ENCODE measurements at places on chromosomes 16 and 17. TPM values are rescaled to one million over a fixed set of nuclear protein-coding genes. Genes with fewer than 3 reads are reported as not detected.
A peak's percentile ranks its signal among the peaks of the same experiment; 100 is the strongest.

GRCh38 chr17:56629531-56630075 lies 36.1 kb downstream of the NOG start:
- no peak overlapping the region for H3K4me3 ChIP-seq
- H3K36me3 ChIP-seq, result no peaks in the 10 kb centered on the region
- no peaks in the 10 kb centered on the region for H3K27me3 ChIP-seq
- no peak overlapping the region for H3K27ac ChIP-seq

KRTAP4-9 gene
- not detected for total RNA-seq

CACNG4 gene
- 5.9 TPM for total RNA-seq

ZPBP2 gene
- total RNA-seq, result not detected

GRCh38 chr16:49566432-49566831 lies 192.8 kb downstream of the C16orf78 start:
- no peaks in the 10 kb centered on the region for H3K27me3 ChIP-seq
- H3K36me3 ChIP-seq, result no peaks in the 10 kb centered on the region
- no peak overlapping the region for H3K27ac ChIP-seq
- H3K4me3 ChIP-seq, result no peak overlapping the region

GRCh38 chr17:62658136-62658920 lies 30.9 kb downstream of the MRC2 start:
- no peaks in the 10 kb centered on the region for H3K27me3 ChIP-seq
- no peak overlapping the region for H3K27ac ChIP-seq
- no peaks in the 10 kb centered on the region for H3K36me3 ChIP-seq
- no peak overlapping the region for H3K4me3 ChIP-seq
- DNase-seq, result no peak
- H3K4me1 ChIP-seq, result no peaks in the 10 kb centered on the region

DNA sequence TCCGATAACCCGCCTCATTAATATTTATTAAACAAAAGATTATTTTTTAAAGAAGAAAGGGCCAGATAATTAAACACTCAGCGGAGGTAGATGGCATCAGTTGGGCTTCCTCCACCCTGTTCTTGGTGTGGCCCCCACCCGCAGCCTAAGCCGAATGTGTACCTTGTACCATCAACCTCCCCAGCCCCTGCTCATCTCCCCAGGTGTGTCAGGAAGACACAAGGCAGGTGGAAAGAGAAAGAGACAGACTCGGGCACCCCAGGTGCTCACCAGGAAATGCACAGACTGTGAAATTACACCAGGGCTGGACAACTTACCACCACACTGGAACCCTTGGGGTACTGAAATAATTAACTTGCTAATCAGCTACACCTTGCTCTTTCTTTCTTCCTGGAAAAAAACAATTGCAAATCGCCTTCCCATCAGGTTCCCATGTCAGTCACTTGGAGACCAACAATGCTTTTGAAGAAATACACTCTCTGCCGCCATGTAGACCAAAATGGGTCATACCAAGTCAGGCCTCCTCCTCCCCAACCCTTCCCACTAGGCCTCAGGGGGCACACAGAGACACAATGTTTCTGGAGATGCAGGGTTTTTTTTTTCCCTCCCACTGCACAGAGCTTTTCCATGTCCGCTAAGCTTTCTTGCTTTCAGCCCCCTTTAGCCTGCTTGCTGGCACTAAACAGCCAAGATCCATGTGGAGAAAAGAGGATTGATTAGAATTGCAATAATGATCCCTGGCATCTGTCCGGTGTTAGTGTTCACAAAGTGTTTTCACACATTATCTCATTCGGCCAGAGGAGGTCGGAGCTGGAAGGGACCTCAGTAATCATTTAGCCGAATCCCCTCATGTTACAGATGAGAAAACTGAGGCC lies 8.6 kb upstream of the LHX1 start:
- no peak for DNase-seq
- H3K4me3 ChIP-seq, result no peak overlapping the region
- peaks cover 32% of the 10 kb centered on the region for H3K4me1 ChIP-seq
- peaks cover 62% of the 10 kb centered on the region for H3K27me3 ChIP-seq

DNA sequence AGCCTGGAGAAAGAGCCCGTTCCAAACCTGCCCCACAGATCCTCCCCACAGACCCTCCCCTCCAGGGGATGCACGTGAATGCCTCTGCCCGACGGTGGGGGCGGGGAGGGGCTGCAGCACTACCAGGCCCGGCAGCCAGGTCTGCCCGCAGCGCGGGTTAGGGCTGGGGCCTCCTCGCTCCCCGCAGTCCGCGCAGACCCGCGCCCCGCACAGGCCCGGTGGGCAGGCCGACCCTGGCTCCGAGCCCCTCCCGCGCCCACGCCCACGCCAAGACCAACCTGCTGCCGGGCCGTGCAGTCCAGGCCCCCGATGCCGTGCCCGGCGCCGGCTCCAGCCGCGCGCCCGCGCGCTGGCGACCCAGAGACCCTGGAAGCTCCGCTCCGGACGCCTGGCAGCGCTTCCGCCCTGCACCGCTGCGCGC lies at the start of gene RPUSD1:
Gene RPUSD1, minus strand, starts transcription at position 404 of the 421 bp plus-strand sequence. CDS start 644 bp downstream, outside the sequence.
- H3K27ac ChIP-seq, result peak within 1 kb of the TSS; percentile 58
- no peaks in the 10 kb centered on the region for H3K27me3 ChIP-seq
- DNase-seq, result no peak
- H3K4me1 ChIP-seq, result peaks cover 6% of the 10 kb centered on the region
- peaks cover 14% of the 10 kb centered on the region for H3K36me3 ChIP-seq

- no peak for DNase-seq
- H3K4me1 ChIP-seq, result no peaks in the 10 kb centered on the region
These were observed 258.3 kb downstream of the FOXL1 start for GRCh38 chr16:86836503-86837129.

DNA sequence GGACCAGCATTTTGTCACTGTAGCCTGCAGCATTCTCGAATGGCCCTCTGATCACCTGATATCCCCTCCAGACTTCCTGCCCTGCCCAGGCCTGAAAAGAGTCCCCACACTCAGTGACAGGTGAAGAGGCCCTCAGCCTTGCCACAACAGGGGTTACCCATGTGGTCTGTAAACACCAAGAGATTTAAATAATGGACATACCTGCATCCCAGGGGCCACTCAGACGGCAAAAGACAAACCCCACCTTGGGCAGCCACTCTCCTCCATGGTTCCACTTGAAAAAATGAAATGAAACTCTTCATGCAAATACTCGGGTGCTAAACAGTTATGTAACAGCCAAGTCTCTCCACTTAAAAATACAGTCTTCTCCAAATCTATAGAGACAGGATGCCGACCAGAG lies 22.9 kb upstream of the PECAM1 start:
- DNase-seq, result no peak
- H3K4me3 ChIP-seq, result no peak overlapping the region

GRCh38 chr16:6407596-6407995 lies 925.0 kb upstream of the RBFOX1 start:
- no peaks in the 10 kb centered on the region for H3K27me3 ChIP-seq
- H3K4me1 ChIP-seq, result no peaks in the 10 kb centered on the region
- DNase-seq, result no peak
- H3K36me3 ChIP-seq, result no peaks in the 10 kb centered on the region
- no peak overlapping the region for H3K27ac ChIP-seq
- no peak overlapping the region for H3K4me3 ChIP-seq

DNA sequence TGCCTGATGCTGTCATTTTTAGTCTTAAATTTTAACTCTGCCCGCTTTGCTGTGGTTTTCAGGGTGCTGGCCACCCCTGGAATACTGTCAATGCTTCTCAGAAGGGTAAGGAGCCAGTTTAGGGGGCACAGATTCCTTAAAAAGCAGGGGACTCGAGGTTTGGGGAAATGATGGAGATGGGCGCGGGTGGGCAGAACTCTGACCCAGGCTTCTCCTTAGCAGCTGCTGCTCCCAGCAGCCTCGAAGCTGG lies 23.7 kb downstream of the STAT5A start:
- H3K27ac ChIP-seq, result no peak overlapping the region
- peaks cover 5% of the 10 kb centered on the region for H3K4me1 ChIP-seq
- H3K27me3 ChIP-seq, result no peaks in the 10 kb centered on the region
- no peak for DNase-seq

DNA sequence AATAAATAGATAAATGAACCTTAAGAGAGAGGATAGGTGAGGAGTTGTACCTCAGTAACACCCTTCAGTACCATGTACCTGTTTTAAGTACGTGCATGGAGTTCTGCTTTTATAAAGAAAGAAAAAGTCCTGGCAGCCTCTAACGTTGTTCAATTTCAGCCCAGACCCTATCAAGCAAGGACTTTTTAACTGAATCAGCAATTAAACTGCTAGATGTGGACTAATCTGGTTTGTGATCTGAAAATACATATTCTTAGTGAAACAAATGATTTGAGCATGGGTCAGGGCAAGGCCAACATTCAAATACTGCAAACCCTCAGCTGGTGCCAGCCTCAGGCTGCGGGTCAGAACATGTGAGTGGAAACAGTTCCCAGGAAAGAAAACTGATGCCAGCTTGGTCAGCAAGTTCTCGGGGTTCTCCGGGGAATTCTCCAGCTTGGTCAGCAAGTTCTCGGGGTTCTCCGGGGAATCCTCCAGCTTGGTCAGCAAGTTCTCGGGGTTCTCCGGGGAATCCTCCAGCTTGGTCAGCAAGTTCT lies 84.5 kb downstream of the MRM3 start:
- H3K36me3 ChIP-seq, result peaks cover 5% of the 10 kb centered on the region
- no peaks in the 10 kb centered on the region for H3K4me1 ChIP-seq
- H3K4me3 ChIP-seq, result no peak overlapping the region
- H3K27ac ChIP-seq, result no peak overlapping the region

GRCh38 chr16:87053016-87053982 lies 263.9 kb downstream of the C16orf95 start:
- peak overlapping the region; percentile 22 for H3K4me3 ChIP-seq
- H3K36me3 ChIP-seq, result no peaks in the 10 kb centered on the region
- H3K27me3 ChIP-seq, result no peaks in the 10 kb centered on the region
- peaks cover 3% of the 10 kb centered on the region for H3K4me1 ChIP-seq

PTX4 gene
- not detected for total RNA-seq

KIFC3 gene
- 7.1 TPM for total RNA-seq

CCR7 gene
- total RNA-seq, result 0.17 TPM

DNA sequence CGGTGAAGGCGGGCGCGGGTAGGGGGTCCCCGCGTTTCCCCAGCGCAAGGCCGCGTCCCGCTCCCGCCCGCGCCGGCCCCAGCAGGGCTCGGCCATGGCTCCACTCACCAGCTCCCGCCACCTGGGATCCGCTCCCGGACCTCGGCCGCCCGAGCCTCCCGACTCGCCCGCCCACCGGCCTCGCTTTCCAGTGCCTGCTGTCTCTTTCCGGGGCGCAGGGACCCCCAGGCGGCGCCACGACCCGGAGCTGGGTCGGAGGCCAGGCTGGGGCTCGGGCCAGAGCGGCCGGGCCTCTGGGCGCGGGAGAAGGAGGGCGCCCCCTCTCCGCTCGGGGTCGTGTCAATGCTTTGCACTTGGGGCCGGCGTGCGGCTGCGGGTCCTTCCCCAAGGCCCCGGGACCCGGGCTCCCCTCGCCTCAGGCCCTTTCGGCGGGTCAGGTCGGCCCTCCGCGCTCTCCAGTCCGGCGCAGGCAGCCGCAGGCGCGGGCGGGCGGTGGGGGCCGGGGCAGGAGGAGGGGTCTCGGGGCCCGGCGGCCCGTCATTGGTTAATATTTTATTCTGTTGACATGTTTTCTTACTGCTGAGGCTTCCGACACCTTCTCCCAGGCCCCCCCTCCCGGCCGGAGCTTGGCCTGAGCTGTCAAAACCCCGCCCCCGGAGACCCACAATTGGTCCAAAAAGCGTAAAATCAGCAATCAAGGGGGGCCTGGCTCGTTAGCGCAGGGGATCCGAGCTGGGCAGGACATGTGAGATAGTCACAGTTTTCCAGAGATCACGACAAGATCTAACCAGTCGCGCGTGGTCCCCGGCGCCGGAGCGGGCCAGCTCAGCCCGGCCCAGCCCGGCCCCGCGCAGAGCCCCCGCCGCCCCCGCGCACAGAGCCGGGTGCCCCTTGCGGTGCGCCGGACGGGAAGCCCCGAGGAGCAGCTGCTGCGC lies at the start of gene TBX2:
Gene TBX2, plus strand, starts transcription at position 713 of the 935 bp plus-strand sequence. CDS start 334 bp downstream, outside the sequence.
- H3K36me3 ChIP-seq, result no peaks in the 10 kb centered on the region
- peaks cover 100% of the 10 kb centered on the region for H3K27me3 ChIP-seq
- peaks cover 23% of the 10 kb centered on the region for H3K4me1 ChIP-seq
- peak within 1 kb of the TSS; percentile 53 for H3K4me3 ChIP-seq
- no peak for DNase-seq
- no peak within 1 kb of the TSS for H3K27ac ChIP-seq

DNA sequence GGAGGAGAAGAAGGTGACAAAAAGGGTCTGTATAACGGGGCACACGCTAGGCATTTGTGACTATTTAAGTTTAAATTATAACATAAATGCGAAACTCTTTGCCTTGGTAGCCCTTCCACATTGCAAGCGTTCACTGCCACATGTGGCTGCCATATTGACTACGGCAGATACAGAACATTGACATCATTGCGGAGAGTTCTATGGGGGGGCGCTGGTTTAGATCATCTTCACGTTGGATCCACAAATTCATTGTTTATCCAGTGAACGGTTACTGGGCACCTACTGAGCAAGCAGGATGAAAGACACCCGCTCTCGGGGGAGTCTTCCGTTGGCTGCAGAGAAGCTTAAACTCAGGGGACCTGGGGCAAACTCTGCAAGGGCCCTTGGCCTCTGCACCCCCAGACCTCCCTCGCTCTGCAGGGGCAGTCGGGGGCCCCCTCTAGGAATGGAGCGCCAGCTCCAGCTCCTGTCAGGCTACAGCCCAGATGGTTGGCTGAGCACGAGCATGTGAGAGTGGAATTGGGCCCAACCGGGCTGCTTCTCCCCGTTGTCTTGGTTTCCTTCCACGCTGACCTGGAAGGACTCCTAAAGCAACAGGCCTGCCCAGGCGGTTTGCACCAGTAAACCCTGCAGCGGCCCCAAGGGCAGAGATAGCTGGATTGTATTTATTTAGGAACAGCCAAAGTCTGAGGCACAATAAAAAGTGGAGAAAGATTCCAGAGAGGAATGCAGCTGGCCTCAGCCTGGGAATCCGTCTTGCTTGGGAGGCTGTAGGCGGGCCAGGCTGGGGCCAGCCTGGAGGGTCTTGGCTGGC lies 172.2 kb downstream of the SEC14L1 start:
- H3K4me1 ChIP-seq, result peaks cover 13% of the 10 kb centered on the region
- no peaks in the 10 kb centered on the region for H3K36me3 ChIP-seq
- no peaks in the 10 kb centered on the region for H3K27me3 ChIP-seq
- no peak for DNase-seq

DNA sequence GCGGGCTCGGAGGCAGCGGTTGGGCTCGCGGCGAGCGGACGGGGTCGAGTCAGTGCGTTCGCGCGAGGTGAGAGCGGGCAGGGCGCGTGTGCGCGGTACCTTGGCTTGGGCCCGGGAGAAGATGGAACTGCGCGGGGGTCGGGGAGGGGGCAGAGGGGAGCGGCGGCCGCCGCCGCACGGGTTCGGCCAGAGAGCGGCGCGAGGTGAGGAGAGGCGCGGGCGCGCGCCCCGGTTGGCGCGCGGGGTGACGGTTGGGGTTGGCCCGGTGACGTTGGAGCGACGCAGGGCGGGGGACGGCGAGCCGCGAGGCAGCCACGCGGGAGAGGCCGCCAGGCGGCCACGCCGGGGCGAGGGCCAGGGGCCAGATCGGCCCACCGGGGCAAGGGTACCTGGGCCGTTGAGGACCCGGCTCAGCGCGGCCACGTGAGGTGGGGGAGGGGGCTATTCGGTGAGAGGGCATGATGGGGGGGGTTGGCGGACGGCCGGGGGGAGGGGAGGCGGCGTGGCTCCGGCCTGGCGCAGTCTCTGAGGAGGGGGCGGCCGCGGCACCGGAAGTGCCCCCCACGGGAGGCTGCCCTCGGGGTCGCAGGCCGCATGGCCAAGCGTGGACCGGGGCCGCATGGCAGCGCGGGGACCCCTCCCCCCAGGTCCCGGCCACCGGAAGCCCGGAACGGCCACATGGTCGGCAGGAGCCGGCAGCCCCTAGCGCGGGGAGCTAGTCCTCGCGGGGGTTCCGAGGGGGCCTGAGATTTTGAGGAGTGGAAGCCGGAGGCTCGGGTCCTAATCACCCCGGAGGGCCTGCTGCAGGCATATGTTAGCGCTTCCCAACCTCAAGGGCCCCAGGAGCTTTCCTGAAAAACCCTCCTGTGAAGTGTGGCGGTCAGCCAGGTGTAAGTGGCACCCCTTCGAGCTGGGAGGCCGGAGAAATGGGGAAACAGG lies 527 bp downstream of the EIF5A start:
- H3K27ac ChIP-seq, result peak overlapping the region; percentile 92
- H3K4me3 ChIP-seq, result peak overlapping the region; percentile 91
- H3K4me1 ChIP-seq, result no peaks in the 10 kb centered on the region

SETD6 gene
- 40.5 TPM for total RNA-seq

CTCF gene
- total RNA-seq, result 67.5 TPM

ACSM5 gene
- not detected for total RNA-seq
